ENCODE measurements at places on chromosomes 7 and 10. TPM values are rescaled to one million over a fixed set of nuclear protein-coding genes. Genes with fewer than 3 reads are reported as not detected.

GRCh38 chr7:158055726-158056510, 531.7 kb downstream of the PTPRN2 start:
- no peak for DNase-seq

- DNase-seq = no peak
Observed at GRCh38 chr10:28951484-28951883, 274.2 kb downstream of the BAMBI start.

The HTR5A gene
- total RNA-seq = not detected

DNA sequence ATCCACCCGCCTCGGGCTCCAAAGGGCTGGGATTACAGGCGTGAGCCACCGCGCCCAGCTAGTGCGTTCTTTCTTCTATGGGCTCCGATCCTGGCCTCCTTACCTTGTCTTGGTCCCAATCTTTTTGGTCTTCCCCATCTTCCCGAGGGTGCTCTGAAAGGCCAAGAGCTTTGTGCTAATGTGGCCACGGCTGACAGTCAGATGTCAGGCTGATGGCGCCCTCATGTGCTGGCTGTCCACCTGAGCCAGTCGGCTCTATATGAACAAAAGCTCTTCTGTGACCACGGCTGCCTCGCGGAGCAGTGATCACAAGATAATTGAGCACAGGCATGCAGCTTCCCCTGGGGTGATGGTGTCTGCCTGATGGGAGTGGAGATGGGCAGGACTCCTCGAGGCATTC, 11.0 kb upstream of the AHCYL2 start:
- DNase-seq = no peak

DNA sequence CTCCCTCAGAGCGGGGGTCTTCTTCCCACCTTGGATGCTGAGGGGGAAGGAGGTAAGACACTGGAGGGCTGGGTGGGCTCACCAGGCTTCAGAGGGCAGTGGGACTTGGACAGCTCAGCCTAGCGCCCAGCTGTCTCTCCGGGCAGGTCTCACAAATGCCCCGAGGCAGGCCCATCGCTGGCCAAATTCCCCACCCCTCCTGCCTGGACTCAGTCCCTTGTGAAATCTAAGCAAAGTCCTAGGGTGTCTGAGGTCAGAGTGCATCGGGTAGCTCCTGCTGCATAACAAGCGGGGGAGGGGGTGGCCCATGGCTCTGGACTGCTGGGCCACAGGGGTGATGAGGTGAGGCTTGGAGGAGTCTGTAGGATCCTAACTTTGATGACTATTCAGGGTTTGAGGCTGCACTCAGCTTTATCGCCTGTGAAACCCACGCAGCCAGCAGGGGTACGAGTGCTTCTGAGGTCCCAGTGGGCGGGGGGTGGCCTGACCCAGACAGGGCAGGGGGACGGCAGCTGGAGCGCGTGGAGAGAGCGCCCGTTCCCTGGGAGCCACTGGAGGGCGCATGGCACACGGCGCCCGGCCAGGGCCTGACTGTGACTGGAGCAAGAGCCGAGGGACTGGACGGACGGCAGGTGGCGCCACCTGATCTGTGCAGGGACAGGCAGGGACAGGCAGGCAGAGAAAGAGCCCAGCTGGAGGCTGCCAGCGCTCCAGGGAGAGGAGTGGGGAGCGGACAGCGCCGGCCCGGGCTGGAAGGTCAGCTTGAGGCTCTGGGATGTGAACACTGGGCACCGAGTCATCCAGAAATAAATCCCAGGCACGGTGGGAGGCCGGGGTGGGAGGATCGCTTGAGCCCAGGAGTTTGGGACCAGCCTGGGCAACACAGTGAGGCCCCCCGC, 10.0 kb downstream of the CYP2W1 start:
- DNase-seq = peak; percentile 71

Measured in esophagus squamous epithelium (tissue), 5 donors.